ENCODE measurements at places on chromosomes 4 and X.
A peak's percentile ranks its signal among the peaks of the same experiment; 100 is the strongest.

GRCh38 chr4:14620567-14621141, 381.6 kb upstream of the CPEB2 start:
- no peak for DNase-seq

DNA sequence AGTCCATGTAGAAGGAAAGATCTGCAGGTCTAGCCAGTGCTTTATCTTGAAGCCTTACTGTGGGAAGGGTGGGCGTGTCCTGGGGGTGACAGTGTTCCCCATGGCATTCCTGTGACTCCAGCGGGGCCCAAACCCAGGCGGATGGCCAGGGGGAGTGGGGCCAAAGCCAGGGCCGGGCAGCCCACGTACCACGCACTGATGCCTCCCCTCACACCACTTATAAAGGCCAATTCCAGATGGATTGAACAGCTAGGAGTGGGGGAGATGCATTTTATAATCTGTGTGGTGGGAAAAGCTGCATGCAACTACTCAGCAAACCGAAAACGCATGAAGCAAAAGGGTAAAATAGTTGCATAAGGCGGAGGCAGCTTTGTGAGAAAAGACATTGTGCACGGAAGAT, 36.4 kb downstream of the NELFA start:
- no peak for DNase-seq

DNA sequence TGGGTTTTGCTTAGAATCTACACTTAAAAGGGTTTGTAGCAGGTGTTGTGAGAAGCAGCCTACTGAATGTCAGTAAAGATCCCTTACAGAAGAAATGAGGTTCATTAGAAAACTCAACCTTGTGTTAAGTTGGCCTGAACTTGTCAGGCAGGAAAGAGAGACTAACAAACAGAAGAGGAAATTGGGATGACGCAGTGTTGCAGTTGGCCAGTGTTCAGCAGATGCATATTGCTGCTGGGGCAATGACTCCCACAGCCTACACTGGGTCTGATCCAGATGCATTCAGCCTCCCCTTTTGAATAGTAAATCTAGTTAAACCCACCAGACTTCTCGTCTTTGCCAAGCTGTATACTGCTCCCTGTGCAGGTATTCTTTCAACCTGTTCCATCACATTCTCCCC, 409.4 kb downstream of the UBE2NL start:
- DNase-seq, result peak; percentile 30

DNA sequence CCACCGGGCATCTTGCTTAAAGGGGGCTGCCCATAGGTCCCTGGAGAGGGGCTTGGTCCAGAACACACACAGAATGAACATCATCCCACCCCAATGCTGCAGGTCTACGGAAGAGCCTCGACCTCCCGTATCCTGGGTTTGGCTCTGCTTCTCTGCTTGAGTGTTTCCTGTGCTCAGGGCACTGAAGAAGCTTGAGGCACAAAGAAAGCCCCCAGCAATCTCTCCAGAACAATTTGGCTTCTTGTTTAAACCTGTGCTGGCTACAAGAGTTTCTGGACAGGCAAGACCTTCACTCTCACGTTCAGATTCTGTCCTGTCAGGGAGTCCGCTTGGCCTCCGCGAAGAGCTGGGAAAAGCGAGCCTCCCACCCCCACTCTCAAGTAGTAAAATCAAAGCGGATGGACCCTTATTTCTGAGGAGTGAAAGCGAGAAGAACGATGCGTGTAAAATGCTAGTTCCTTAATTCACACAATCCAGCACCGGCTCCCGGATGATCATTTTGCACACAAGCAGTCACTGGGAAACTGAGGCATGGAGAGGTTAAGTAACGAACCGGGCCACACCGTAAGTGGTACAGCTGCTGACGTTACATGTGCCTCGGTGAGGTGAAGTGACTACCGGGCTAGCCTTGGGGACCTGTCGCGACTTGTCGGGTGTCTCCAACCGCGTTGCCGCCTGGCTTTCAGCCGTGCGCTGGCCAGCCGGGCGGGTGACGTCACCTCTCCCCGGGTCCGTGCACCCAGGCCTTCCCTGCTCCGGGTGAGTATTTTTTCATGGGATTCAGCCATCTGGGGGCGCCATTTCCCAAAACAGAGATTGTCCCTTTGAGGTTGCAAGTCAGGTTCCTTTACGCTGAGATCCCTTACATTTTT, 3.1 kb upstream of the SFRP2 start:
- peak; percentile 88 for DNase-seq

DNA sequence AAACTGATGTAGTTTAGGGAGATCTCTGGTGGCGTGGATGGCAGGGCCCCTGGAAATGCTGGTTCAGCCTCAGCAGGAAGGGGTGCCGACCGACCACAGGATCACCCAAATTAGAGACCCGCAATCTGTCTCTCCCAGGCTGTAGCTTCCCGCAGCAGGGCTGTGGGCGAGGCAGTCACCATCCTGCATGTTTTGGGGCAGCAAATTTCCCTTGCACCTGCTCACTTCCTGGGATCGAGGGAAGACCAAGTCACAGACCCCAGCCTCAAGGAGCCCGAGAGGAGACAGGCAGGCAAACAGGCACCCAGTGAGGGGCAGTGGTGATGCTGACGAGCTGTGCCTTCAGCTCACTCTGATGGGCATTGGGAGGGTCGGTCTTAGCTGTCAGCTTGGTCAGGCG, 21.2 kb upstream of the GPR78 start:
- no peak for DNase-seq

DNA sequence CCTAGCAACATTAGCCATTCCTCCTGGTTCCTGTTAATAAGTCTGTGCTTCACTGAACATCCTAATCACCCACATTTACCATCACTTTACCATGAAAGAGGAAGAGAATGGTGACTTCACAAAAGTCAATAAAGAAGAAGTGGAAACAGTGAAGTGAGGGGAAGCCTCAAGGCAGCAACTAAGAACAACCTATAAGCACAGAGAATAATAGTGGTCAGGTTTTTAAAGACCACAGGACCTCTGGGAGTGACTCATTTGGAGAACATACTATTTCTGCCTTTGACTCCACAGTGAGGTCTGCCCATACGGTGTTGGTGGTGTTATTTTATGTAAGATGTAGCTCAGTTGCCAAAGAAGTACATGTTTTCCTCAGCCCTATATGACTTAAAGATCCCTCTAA, 86.0 kb upstream of the TET2 start:
- DNase-seq, result no peak

DNA sequence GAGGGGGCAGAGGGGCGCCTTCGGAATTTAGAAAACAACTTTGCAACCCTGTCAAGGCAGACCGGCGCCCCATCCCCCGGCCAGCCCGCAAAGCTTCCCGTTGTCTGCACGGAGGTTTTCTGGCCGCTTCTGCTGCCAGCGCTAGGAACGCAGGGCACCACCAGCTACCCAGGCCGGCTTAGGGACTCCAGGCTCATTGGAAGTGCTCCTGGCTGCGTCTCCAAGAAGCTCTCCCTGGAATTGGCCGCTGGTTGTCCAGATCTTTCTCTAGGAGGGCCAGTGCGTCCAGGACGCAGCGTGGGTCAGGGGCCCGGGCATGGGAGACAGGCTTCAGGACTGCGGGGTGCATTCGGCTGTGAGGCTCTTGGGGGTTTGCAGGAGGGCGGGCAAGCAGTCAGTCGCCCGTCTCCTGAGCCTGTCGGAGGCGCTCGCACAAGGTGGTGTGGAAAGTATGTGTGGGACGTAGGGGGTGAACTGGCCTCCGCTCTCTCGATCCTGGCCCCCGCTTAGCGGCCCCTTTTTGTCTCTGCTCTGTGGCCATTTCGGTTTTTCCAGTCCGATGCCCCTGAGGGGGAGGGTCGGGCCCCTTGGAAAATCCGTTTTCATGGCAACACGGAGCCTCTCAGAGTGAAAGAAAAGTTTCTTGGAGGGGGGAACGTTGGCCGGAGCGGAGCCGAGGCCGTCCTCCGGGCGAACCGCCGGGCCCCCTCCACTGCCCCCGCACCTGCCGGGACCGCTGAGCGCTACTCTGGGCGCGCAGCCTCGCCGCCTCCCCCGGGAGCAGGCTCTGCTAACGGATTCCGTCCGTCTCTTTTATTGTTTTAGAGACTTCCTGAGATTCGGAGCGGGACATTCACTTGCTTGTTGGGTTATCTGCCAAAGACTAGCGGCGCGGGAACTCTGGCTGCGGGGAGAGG, 810 bp upstream of the SOX3 start:
- no peak for DNase-seq

All from left hindlimb (tissue), 1 donor.